ENCODE measurements at places on chromosomes 4 and X.
A peak's percentile ranks its signal among the peaks of the same experiment; 100 is the strongest.

GRCh38 chr4:107034996-107035818 lies 906 bp downstream of the DKK2 start:
- DNase-seq = peak; percentile 17

- DNase-seq = no peak
Measured at GRCh38 chr4:40283968-40284367, 51.2 kb upstream of the CHRNA9 start.

- DNase-seq = peak; percentile 6
Measured at GRCh38 chrX:8323356-8323755, 141.3 kb upstream of the VCX3B start.

- DNase-seq = no peak
Measured at GRCh38 chrX:152886716-152887115, 11.2 kb upstream of the ZNF185 start.

DNA sequence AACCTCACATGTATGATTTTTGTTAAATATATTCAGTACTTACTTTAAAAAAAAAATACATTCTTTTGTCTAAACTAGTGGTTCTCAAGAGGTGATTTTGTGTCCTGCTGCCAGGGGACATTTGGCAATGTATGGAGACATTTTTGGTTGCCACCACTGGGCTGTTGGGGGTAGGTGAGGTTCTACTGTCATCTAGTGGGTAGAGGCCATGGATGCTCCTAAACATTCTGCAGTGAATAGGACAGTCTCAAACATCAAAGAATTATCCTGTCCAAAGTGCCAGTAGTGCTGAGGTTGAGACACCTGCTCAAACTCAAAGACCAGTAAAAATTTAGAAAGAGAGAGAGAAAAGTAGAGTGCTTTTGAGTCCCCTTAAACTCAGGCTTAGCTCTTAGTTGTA lies 32.9 kb upstream of the PGM2 start:
- DNase-seq = peak; percentile 46

DNA sequence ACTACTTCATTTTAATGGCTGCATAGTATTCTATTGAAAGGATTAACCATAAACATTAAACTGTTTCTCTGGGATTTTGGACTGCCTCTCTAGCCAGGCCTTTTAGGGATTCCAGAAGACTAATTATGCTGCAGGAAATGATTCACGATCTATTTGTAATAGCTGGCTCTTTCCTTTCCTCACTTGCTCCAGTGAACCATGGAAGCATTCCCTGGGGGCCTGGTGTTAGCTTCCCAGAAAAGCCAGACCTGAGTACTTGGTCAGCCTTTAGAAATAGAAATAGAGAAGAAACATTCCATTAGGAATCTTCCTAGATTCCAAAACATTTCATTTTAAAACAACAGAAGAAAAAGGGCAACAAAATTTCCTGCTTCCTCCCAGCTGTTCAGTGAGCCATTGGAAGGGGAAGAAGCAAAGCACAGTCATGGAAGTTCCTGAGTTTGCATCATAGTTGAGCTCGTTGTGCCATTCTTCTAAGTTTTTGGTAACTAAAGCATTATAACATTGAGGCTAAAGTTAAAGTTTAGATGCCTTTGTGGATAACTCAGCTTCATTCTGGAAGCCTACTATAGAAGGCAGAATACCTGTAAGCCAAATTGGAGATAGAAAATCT lies 83.5 kb downstream of the NPNT start:
- no peak for DNase-seq

- peak; percentile 36 for DNase-seq
Measured at GRCh38 chrX:36898301-36898700, 109.9 kb upstream of the FAM47C start.

GRCh38 chrX:96753230-96753629 lies 68.6 kb downstream of the DIAPH2 start:
- no peak for DNase-seq

- no peak for DNase-seq
Measured at GRCh38 chr4:100780126-100780525, 262.3 kb upstream of the EMCN start.

DNA sequence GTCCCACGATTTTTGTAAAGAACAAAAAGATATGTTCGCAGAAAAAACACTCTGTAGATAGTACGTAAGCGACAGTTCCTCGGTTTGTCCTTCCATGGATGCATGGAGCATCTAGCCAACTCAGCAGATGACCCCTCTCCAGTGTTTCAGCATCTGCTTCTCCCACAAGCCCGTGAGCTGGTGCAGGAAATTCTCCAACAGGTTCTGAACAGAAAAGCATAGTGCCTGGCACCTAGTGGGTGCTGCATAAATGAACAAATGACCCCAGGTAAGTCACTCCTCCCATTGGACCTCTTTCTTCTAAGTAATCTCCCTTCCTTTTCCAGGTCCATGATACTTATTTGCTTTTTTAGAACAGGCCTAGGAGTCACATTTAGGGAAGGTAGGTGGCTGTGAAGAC lies 966 bp upstream of the KIAA0232 start:
- DNase-seq = no peak

- no peak for DNase-seq
Measured at GRCh38 chr4:1644891-1645657, 39.0 kb downstream of the FAM53A start.

DNA sequence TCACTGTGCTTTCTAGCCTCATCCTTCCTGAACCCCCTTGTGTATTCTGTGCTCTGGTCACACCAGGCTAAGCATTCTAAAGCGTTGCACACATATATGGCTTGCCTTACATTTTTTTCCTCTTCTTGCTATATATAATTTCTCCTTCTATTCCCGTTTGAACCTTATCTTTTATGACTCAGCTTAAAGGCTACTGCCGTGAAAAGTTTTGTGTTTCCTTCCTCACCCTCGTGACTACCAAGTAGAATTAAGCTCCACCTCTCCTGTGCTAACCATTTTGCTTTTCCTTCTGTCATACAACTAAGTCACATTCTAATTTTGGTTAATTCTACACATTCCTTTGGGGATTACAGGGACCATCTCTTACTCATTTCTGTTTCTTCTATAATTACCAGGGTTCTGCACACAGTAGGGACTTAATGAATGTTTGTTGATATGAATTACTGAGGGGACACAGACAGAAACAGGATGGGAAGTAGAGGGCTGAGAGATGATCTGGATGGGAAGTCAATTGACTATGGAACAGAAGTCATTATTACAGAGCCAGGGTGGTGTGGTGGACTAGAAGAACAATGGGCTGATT lies 67.1 kb downstream of the DOCK11 start:
- no peak for DNase-seq

DNA sequence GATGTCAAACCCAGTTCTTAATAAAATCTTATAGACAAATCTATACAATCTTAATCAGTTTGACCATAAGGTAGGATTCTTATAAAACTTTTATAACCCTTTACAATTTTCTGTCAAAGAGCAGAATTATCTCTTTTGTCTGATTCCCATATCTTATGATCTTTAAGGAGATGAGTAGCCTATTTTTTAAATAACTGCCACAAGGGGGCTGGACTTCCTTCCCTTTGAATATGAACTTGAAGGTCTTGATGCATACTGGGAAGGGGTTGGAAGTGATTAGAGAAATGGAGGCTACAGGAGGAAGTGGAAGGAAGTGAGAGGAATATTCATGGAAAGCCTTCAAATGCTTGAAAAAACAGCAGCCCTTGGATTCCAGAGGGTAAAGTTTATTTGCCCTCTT lies 111.1 kb downstream of the APOOL start:
- peak; percentile 1 for DNase-seq

DNA sequence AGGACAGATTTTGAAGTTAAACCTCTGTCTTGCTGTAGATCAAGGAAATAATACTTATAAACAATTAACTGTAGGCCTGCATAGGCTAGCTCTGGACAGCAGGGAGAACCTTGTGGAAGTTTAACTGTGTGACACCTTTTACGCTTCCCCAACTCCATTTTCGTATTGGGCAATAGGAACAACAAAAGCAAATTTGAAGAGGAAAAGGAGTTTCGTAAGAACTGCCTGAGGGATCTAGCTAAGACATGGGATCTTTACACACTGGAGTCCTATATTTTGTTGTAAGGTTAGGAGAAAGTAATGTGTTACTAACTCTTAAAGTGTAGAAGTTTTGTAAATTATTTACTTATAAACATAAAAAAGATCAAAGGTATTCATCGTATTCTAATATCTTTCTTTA lies 324.9 kb upstream of the CASK start:
- no peak for DNase-seq

DNA sequence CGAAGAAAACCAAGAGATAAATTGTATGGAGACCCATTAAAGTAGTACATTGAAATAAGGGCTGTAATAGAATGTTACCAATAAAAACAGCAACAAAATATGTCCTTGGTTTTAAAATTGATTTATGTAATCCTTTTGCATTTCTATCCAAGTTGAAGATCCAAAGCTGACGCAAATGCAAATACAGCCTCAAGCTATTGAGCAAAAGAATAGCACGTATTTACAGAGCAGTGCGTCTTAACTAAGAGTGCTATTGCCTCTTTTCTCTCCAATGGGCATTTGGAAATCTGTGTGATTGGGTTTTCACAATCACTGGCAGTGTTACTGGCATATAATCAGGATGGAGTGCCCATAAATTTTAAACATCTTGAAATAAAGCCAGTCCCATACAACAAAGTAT lies 417.4 kb downstream of the TLL1 start:
- no peak for DNase-seq

DNA sequence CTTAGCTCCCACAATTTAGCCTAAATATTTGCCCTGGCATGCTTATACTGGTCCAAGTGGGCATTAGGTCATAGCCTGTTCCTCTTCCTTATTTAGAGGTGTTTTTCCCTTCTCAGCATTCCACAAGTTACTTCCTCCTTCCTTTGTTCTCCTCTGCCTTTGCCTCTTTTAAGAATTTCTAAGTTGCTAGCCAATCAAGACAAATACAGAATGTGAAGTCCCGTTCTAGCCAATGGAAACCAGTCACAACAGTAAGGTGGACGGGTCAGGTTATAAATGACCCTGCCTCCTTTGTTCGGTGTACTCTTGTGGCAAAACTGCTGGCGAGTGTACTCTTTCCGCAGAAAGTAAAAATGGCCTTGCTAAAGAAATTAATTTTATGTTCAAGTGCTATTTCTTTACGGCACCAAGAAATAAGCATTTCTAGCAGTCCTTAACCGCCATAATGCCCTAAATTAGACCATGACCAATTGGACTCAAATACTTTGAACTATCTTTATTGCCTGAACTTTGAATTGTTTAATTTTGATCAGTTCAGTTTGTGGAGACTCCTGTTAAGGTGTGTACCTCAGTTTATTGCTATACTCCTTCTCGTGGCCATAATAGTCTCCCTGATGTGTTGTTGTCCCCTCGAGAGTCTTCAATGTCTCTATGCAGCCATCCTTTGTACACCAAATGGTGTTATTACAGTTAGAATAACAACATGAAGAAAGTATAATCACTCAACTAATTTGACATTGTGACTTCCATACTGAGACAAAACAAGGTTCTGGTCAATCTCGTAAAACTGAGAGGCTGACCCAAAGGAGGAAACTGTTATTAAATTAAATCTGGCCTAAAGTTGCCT lies 1.6 kb upstream of the HADH start:
- DNase-seq = no peak

GRCh38 chr4:166014411-166014810 lies 141.4 kb downstream of the TLL1 start:
- no peak for DNase-seq
